ENCODE measurements at places on chromosomes 5 and 9.

DNA sequence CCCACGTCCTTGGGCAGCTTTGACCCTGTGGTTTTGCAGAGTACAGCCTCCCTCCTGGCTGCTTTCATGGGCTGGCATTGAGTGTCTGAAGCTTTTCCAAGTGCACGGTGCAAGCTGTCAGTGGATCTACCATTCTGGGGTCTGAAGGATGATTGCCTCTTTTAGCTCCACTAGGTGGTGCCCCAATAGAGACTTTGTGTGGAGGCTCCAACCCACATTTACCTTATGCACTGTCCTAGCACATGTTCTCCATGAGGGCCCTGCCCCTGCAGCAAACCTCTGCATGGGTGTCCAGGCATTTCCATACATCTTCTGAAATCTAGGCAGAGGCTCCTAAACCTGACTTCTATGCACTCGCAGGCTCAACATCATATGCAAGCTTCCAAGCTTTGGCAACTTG is 644.2 kb upstream of the CDH9 start:
- no peak for DNase-seq

- DNase-seq, result no peak
These were observed 89.3 kb upstream of the TNC start for GRCh38 chr9:115207003-115207836.

DNA sequence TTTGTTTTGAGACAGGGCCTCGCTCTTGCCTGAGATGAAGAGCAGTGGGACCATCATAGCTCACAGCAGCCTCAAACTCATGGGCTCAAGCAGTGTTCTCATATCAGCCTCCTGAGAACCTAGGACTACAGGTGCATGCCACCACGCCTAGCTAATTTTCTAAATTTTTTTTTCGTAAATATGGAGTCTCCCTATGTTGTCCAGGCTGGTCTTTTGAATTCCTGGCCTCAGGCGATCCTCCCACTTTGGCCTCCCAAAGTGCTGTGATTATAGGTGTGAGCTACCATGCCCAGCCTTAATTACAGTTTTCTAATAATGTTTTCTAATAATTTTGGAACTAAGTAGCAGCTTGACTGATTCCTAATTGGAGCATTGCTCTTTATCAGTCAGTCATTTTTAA is 15.1 kb downstream of the GAPVD1 start:
- no peak for DNase-seq

- DNase-seq, result no peak
These were observed 41.8 kb downstream of the CAST start for GRCh38 chr5:96703995-96704394.

- DNase-seq, result no peak
These were observed 21.5 kb downstream of the SMIM23 start for GRCh38 chr5:171806976-171807747.

GRCh38 chr9:73231203-73231602 is 79.5 kb downstream of the ANXA1 start:
- DNase-seq, result no peak

GRCh38 chr9:101601904-101602765 is 7.4 kb upstream of the PPP3R2 start:
- no peak for DNase-seq

- DNase-seq, result peak; percentile 51
These were observed 179.0 kb downstream of the ROR2 start for GRCh38 chr9:91771027-91771426.

GRCh38 chr5:112983363-112983762 is 6.8 kb downstream of the DCP2 start:
- no peak for DNase-seq

DNA sequence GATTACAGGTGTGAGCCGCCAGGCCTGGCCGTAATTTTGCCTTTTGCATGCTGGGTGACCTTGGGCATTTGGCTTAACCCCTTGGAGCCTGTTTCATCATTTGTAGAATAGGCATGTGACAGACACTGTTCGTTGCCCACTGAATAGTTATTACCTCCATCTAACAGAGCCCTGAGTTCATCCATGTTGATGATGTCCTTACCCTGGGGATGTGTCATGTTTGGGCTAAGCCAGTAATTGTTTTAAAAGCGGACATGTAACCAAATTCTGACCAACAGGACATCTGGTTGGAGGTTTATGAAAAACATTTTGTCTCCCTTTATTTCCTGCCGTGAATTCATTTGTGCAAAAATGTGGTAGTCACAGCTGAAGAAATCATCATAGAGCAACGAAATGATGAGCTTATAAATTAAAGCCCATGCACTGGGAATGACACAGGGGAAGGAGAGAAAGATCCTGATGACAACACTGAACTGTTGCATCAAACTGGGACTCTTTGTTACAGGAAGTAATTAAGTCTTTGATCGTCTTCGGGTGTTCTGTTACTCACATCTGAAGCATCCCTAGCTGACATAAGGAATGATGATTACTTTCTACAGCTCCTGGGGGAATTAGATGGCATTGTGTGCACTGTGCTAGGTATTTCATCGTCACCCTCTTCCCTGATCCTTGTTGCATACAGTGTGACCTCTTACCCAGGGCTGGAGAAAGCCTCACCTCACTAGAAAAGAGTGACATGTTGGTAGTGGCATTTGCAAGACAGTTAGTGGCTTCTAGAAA is 117.8 kb downstream of the FGF18 start:
- no peak for DNase-seq

DNA sequence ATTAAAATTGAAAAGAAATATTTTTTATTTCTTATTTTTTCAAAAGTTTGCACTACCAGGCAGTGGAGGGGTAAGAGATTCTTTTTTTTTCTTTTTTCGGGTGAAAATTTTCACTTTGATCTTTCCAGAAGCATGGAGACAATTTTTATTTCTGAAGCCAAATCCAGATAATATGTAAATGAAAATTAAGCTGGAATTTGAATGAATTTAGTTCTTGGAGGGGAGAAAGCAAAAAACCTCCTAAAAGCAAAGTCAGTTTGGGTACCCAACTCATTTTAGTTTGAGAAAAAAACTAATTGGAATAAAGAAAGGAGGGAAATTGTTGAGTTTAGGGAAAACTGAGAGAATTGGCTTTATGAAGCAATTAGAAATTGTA is 872 bp downstream of the ZNF618 start:
- no peak for DNase-seq

GRCh38 chr5:159178978-159179377 is 30.4 kb downstream of the RNF145 start:
- DNase-seq, result peak; percentile 43

DNA sequence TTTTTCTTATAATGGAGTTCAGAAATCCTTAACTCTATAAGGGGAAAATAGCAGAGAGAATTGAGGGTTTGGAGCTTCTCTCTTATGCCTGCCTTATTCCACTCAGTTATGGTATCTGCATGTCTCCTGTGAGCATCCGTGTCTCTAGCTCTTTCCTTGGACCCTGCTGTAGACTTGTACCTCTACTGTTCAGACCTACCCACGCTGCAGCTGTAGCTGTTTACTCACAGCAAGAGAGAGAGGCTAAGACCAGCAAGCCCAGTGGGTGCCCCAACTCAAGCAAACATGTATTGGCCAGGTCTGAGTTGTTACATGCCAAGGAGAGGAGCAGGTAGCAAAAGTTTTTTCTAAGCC is 7.1 kb upstream of the PCSK1 start:
- no peak for DNase-seq

GRCh38 chr5:4295663-4296339 is 700.2 kb downstream of the IRX1 start:
- DNase-seq, result no peak

DNA sequence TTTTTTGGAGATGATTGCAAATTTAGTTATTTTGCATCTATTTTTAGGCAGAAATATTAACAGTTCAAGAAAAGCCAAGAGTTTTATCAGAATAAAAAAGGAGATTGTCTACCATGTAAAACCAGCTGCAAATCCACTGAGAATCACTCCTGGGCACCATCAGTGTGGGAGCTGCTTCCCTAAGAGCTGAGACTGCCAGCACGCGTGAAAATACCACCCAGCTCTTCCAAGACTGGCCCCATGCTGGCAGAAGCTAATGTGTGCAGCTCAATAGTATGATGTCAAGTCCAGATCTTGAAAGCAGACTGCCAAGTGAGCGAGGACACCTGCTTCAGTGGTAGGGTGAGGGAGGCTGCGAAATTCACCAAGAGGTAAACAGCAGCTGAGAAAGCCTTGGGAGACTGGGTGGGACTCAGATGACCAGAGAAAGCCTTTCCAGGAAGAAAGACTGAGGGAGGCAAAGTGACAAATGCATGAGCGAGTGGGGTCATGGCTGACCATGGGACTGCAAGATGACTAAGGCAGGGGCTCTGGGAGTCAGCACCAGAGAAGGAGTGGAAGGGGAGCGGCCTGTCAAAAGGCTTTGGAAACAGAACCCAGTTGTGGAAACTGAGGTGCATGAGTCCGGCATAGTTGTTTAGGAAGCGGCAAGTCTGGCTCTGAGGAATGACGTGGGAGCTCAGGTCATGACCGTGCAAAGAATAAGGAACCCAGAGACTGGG is 200.9 kb downstream of the GADD45G start:
- no peak for DNase-seq

DNA sequence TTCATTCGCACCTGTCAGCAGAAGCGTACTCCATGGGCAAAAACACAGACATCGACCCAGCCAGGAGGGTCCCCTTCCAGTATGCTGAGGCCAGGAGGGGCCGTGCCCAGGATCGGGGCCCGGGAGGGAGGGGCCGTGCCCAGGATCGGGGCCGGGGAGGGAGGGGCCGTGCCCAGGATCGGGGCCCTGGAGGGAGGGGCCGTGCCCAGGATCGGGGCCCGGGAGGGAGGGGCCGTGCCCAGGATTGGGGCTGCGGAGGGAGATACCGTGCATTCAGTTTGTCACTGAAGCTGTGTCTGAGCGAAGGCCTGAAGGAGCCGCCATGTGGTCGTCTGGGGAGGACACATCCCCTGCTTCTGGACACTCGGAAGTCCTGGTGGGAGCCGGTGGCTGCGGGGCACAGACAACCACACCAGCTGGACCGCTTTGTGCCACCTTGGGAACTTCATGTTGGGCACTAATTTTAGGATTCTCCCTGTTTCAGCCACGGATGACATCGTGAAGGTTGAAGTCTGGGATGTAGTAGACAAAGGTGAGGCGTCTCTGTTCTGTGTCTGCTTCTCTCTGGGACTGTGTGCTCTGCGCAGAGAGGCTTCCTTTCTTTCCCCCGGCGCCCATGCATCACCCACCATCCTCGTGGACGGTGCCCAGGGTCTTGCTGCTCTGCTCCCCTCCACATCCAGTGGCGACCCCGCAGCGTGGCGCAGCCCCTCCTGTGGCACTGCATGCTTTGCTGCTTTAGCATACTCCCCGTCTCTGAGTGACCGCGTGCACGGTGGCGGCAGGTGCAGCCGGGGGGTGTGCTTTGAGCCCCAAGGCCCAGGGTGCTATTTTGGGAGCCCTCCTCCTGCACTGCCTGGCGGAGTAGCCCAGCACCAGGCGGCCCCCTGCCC is 16.7 kb upstream of the AJM1 start:
- no peak for DNase-seq

DNA sequence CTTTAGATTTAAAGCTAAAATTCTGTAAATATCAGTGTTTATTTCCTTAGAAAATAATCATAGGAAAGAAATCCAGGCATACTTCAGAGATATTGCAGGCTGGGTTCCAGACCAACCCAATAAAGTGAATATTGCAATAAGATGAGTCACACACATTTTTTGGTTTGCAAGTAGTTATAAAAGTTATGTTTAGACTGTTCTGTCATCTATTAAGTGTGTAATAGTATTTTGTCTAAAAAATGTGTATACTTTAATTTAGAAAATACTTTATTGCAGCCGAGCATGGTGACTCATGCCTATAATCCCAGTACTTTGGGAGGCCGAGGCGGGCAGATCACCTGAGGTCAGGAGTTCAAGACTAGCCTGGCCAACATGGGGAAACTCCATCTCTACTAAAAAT is 6.9 kb upstream of the RIC1 start:
- DNase-seq, result no peak

- no peak for DNase-seq
These were observed 26.5 kb downstream of the NANS start for GRCh38 chr9:98083061-98083501.

DNA sequence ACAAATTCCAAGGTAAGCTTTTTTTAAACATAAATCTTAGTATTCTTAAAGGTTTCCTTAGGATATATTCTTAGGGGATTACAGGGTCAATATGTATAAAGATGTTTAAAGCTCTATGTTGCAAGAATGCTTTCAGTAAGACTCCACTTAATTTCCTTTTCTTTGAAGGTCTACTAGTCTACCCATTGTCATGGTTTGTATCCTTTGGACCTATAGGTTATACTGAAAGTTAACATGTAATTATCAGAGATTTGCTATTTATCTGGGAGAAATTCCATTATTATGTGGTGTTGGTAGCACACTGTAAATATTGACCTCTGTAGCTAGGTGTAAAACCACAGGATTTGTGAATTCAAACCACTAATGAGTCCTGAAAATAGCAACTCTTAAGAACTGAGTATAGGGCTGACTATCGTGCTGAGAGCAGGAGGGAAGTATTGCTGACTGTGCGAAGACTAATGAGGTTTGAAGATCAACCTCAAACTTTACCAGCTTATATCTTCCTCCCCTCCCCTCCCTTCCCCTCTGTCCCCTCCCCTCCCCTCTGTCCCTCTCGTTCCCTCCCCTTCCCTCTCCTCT is 85.6 kb downstream of the GADD45G start:
- DNase-seq, result no peak

DNA sequence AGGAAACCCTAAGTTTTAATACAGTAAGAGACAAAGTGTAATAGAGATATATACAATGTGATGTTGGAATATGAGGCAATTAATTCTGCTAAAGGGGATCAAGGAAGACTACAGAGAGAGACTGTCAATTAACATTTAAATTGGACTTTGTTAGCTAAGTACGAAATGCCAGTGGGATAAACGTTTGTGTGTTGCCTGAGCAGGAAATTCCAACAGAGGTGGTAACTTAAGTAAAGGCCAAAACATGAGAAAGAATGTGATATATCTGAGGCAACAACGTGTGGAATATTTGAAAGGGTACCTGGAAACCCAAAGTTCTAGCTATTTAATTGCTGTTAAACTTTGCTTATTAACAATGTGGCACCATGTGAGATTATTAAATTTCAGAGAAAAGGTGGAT is 1666.9 kb upstream of the WWC1 start:
- DNase-seq, result no peak

GRCh38 chr9:130423272-130423671 is 21.5 kb upstream of the ASS1 start:
- DNase-seq, result peak; percentile 52

- peak; percentile 61 for DNase-seq
These were observed 184.0 kb downstream of the SEMA5A start for GRCh38 chr5:9361835-9362234.

DNA sequence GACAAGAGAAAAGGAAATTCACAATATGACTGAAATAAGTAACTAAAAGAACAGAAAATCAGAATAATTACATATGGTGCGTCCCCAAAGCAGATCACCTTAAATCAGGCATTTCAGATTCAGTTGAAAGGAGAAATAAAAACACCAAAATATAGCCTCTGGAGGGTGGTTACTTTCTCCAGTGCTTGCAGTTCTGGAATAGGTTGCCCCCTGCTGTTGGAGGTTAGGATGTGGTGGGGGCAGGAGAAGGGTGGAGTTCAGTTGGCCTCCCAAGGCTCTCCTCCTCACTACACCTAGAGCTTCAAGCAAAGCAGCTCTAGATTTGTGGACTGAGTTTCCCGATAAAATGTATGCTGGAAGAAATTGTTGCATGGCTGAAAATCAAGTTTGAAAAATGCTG is 338.2 kb upstream of the TLE4 start:
- DNase-seq, result no peak

GRCh38 chr9:122186301-122186700 is 26.6 kb downstream of the MORN5 start:
- DNase-seq, result no peak

Measured in left colon (tissue), 2 donors.